ENCODE measurements at places on chromosomes 5 and 9.

- no peak for DNase-seq
Measured at GRCh38 chr9:133814586-133815208, 76.5 kb upstream of the SARDH start.

DNA sequence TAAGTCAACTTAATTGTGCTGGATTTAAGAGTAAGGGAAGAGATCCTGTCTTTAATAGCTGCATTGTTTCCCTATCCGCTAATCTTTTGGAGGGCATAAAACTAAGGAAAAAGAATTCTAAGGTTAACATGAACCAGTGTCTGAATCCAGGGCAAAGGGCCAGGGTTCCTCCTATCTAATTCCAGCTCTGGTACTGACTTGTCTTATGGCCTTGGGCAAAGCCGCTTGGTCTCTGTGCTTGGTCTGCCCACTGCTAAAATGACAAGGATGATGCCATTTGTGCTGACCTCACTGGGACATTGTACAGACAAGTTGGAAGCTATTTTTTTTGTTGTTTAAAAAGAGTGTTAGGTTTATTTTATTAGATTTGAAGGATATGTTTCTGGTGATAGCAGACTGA is 334.7 kb upstream of the PIK3R1 start:
- DNase-seq: no peak

- no peak for DNase-seq
Measured at GRCh38 chr5:117103703-117104102, 529.1 kb upstream of the SEMA6A start.

DNA sequence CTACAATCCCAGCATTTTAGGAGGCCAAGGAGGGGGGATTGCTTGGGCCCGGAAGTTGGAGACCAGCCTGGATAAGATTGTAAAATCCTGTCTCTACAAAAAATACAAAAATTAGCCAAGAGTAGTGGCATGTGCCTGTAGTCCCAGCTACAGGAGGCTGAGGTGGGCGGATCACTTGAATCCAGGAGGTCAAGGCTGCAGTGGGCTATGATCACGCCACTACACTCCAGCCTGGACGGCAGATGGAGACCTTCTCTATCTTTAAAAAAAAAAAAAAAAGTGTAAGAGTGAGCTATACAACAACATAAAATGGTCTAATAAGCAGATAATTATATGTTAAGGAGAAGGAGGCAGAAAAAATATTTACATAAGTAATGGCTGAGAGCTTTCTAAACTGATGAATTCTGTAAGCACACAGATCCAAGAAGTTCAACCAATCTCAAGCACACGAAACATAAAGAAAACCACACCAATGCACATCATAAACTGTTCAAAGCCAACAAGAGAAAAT is 23.0 kb downstream of the CDC14B start:
- no peak for DNase-seq

DNA sequence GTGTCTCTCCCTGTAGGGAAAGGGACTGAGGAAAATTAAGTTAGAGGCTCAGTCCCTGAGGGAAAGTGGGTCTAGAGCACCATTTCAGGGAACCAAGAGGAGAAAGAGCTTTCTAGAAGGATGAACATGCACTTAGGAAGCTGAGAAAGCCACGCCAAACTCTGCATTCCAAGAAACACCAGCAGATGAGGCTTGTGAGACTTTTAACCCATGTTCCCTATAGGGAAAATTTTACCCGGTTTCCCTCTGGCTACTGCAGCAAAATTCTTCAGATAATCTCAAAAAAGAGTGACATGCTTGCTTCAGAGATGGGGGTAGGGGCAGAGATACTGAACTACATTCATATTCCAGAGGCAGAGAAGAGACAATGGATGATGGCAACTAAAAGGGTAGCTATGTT is 8.6 kb downstream of the TLN1 start:
- no peak for DNase-seq

- no peak for DNase-seq
Measured at GRCh38 chr5:154587123-154588026, 109.3 kb upstream of the HAND1 start.

DNA sequence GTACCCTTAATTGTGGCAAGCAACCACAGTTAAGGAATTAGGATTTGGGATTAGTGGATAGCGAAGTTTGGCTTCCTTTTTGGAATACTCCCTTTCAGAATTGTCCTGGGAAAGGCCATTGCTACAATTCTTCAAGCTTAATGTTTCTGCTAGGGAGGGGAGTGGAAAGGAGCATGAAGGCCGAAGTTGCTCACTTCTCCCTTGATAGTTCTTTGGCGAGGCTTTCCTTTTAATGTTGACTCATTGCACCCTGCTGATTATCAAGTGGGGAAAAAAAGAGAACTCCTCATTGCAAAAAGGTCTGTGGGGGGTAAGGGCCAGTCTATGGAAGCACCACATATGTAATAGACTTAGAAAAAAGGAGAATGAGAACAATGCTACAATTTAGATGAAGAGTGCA is 30.7 kb downstream of the GRIN3A start:
- no peak for DNase-seq

DNA sequence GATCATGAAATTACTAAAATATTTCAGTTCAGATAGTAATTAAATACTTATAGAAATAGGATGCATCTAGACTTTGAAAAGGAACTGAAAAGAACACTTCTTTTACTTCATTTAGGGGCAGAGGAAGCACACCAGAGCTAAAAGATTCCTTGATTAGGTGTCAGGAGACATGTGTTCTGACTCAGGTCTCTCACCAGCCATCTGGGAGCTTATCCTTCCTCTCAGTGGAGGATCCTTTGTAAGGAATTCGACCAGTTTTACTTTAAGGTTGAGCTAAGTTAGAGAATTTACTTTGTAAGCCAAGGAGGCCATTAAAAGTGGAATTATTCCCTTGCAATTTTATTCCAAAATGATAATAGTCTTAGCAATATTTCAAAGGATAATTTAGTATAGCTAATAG is 16.7 kb downstream of the VCAN start:
- DNase-seq: no peak
